ENCODE measurements at places on chromosomes 16 and 17. TPM values are rescaled to one million over a fixed set of nuclear protein-coding genes. Genes with fewer than 3 reads are reported as not detected.

Gene FAAP100
- total RNA-seq: 37.9 TPM

Gene MYH8
- total RNA-seq: not detected

Gene EMP2
- not detected for total RNA-seq

Gene HOXB9
- total RNA-seq: 0.15 TPM

Gene TEX14
- total RNA-seq: 0.44 TPM

Gene BCO1
- not detected for total RNA-seq

Gene PMP22
- 0.22 TPM for total RNA-seq

Gene CCL8
- not detected for total RNA-seq

Gene LDHD
- total RNA-seq: 0.27 TPM

Gene CCDC144A
- total RNA-seq: 3.1 TPM

Gene TTC19
- total RNA-seq: 34.9 TPM

Gene YBX2
- total RNA-seq: 0.63 TPM

Gene CACNG1
- total RNA-seq: not detected

Gene KRTAP2-2
- total RNA-seq: not detected

Gene KRTAP2-1
- not detected for total RNA-seq

Gene MT4
- total RNA-seq: not detected

Gene MEOX1
- total RNA-seq: 0.47 TPM

Gene TNFRSF17
- not detected for total RNA-seq

Gene RAC3
- 5.0 TPM for total RNA-seq

Gene DLG4
- total RNA-seq: 18.5 TPM

Gene RND2
- total RNA-seq: not detected

Gene GGA2
- 92.4 TPM for total RNA-seq

Gene NOD2
- total RNA-seq: 9.4 TPM

Gene WSB1
- 74.7 TPM for total RNA-seq

Gene FOXO3B
- total RNA-seq: 4.5 TPM

Gene CLDN9
- not detected for total RNA-seq

Gene TMEM132E
- not detected for total RNA-seq

Gene SPN
- 381 TPM for total RNA-seq

Gene CDRT4
- total RNA-seq: 4.8 TPM

Gene ARHGAP23
- 2.6 TPM for total RNA-seq

Gene MLKL
- 34.0 TPM for total RNA-seq

Gene FBXL16
- 8.2 TPM for total RNA-seq

Gene VTN
- total RNA-seq: 0.12 TPM

Gene ATP2A3
- total RNA-seq: 274 TPM

Gene PLA2G10
- not detected for total RNA-seq

Gene SLC22A31
- total RNA-seq: 4.1 TPM

Gene KRTAP1-5
- not detected for total RNA-seq

Gene CCL17
- 0.56 TPM for total RNA-seq

Gene CASKIN1
- total RNA-seq: 0.05 TPM

Gene SLC52A1
- 0.29 TPM for total RNA-seq

Gene CBFA2T3
- 0.51 TPM for total RNA-seq

Gene ABCA8
- total RNA-seq: not detected

Gene KCNJ12
- not detected for total RNA-seq

Gene SCGB1C2
- total RNA-seq: not detected

Gene PLXDC1
- total RNA-seq: 1.9 TPM

Gene C16orf74
- 0.98 TPM for total RNA-seq

Gene RUNDC3A
- 0.64 TPM for total RNA-seq

Gene CD79B
- 44.8 TPM for total RNA-seq

Gene NF1
- 25.0 TPM for total RNA-seq

Gene KIF19
- total RNA-seq: 0.27 TPM

Gene MPP3
- not detected for total RNA-seq

Gene INO80E
- total RNA-seq: 98.2 TPM

Gene OR2C1
- not detected for total RNA-seq

Gene MYH3
- 6.1 TPM for total RNA-seq

Gene HSPB9
- not detected for total RNA-seq

Gene DNAI2
- total RNA-seq: 0.69 TPM

Gene NPIPA8
- total RNA-seq: 0.59 TPM

Gene KIF18B
- 55.2 TPM for total RNA-seq

Gene CACNG4
- total RNA-seq: not detected

Gene IL32
- total RNA-seq: 4,510 TPM
